ENCODE measurements at places on chromosomes 7 and 10.

- no peak for DNase-seq
Observed at GRCh38 chr7:106480616-106481031, 180.3 kb downstream of the CCDC71L start.

DNA sequence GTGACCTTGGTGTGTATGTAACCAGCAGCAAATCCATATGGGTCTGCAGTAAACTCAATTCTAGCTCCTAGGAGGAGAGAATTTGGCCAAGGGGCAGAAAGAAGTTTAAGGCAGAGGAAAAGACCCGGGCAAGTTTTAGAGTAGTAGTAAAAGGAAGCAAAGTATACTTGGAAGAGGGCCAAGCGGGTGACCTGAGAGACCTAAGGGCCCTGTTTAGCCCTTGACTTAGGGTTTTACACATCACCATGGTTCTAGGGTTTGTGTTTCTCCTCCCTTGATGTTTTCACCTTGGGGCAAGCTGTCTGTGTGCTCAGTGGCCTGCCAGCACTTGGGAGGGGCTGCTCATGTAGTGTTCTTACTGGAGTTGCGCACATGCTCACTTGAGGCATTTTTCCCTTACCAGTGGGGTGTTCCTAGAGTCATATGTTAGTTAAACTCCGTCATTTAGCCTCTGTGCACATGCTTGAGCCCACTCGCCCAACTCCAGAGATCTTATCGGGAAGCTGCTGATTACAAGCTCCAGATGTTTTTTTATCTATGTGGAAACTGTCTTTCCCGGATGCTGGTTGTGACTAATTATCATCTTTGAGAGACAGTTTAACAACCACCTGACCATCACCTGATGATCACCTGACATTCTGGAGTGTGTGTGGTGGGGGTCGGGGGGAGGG, 137.6 kb upstream of the PRSS1 start:
- no peak for DNase-seq

DNA sequence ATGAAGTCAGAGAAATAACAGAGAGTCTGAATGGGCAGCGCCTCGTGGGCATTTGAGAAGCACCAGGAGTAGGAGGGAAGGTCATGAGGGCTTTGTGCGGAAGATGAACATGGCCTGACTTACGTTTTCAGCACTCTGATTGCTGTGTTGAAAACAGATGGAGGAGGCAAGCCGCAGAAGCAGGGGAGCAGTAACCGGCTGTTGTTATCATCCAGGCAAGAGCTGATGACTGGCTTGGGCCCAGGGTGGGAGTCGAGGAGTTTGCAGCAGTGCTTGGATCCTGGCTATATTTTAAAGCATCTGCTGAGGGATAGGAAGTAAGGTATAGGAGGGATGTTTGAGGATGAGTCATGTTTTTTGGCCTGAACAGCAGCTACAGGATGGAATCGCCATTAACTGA, 12.7 kb upstream of the PDLIM1 start:
- DNase-seq, result peak; percentile 42

DNA sequence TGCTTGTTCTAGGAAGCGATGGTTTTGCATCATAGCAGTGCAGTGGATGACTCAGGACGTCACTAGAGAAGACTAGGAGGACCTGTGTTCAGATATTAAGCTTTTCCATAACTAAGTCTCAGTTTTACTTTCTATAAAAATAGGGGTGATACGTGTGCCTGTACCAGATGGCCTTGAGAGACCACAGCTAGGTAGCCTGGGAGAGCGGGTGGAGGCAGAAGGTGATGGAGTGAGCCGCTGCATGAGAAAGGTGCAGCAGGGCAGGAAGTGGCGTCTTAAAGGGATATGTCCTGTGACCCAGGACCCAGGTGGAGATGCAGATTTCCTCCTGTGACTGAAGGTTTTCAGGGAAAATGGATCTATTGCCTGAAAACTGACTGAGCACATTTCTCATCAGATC, 304.9 kb downstream of the CDC14C start:
- no peak for DNase-seq

DNA sequence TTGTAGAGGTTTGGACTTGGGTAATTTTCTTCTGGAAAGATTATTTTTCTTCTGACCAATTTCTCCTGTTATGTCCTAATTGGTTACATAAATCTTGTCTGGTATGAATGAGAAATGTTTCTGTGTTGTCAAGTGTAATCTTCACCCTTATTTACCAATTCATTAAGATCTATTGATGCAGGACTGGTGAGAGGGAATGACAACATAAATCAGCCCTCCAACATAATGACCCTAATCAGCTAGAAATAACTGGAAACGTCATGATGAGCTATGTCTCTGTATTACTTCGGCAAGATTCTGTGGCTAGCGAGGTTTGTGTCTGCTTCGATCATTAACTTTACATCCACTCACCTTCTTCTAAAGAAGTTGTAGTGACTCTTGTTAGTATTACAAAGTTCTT, 3.5 kb downstream of the FOXP2 start:
- DNase-seq, result no peak

- DNase-seq, result peak; percentile 95
Observed at GRCh38 chr7:66281678-66282590, 76.8 kb downstream of the TPST1 start.

DNA sequence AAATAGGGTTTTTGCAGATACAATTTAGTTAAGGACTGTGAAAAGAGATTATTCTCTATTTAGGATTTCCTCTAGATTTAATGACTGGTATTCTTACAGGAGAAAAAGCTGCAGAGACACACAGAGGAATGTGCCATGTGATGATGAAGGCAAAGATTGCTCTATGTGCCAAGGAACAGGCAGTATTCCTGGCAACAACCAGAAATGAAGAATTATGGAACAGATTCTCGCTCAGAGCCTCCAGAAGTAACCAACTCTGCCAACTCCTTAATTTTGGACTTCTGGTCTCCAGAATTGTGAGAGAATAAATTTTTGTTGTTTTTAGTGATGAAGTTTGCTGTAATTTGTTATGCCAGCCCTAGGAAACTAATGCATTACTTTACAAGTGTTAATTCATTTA, 307.6 kb upstream of the SEMA3A start:
- no peak for DNase-seq

GRCh38 chr7:34596887-34597286, 61.1 kb upstream of the NPSR1 start:
- peak; percentile 46 for DNase-seq

GRCh38 chr10:19651549-19651948, 164.7 kb upstream of the PLXDC2 start:
- DNase-seq, result no peak

- DNase-seq, result peak; percentile 70
Observed at GRCh38 chr7:91945476-91945875, 4.8 kb downstream of the AKAP9 start.

DNA sequence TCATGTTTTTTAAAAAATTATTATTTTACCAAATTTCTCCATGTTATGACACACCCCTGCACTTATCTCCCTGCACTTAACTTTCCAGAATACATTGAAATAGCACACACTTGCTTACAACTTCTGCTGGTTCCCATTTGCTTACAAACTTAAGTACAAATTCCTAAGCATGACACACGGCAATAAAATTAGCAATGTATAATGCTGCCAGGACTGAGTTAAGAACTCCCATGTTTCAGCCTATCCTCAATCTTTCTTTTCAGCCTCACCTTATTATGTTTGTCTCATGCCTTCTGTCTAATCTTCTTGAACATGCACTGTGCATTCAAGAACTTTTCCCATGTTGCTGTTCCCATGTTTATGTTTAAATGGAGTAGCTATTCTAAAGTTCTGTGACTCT, 40.8 kb downstream of the PRPS1L1 start:
- peak; percentile 89 for DNase-seq

- DNase-seq, result no peak
Observed at GRCh38 chr10:81722399-81722798, 152.6 kb upstream of the NRG3 start.
